B cell (primary cell): ENCODE measurements at places on chromosomes 3 and 15. TPM values are rescaled to one million over a fixed set of nuclear protein-coding genes. Genes with fewer than 3 reads are reported as not detected.

STIMATE gene
- 18.6 and 24.6 TPM in 2 replicates for polyA plus RNA-seq

IL17RE gene
- polyA plus RNA-seq = 0.37 and 0.48 TPM in 2 replicates

DUOX1 gene
- polyA plus RNA-seq = not detected in 2 replicates

CPNE9 gene
- 0.20 and 0.30 TPM in 2 replicates for polyA plus RNA-seq

KBTBD8 gene
- 31.6 and 48.8 TPM in 2 replicates for polyA plus RNA-seq

CCDC54 gene
- polyA plus RNA-seq = not detected in 2 replicates

LRRC31 gene
- not detected in 2 replicates for polyA plus RNA-seq

GOLGA6L10 gene
- polyA plus RNA-seq = 0.73 and 2.6 TPM in 2 replicates

ZBTB47 gene
- polyA plus RNA-seq = 0.09 and 0.34 TPM in 2 replicates

HYPK gene
- polyA plus RNA-seq = 23.5 and 61.7 TPM in 2 replicates

PLA2G4F gene
- not detected in 2 replicates for polyA plus RNA-seq

TGFBR2 gene
- polyA plus RNA-seq = 68.7 and 77.4 TPM in 2 replicates

PPP1R14D gene
- 0.19 TPM in 1 of 2 replicates, not detected in the other for polyA plus RNA-seq

WDR93 gene
- polyA plus RNA-seq = 0.06 TPM in 1 of 2 replicates, not detected in the other

RBP2 gene
- not detected in 2 replicates for polyA plus RNA-seq

SAMMSON gene
- not detected in 2 replicates for polyA plus RNA-seq

ACTC1 gene
- not detected in 2 replicates for polyA plus RNA-seq

MST1R gene
- polyA plus RNA-seq = 0.92 and 1.7 TPM in 2 replicates

FANCD2OS gene
- not detected in 2 replicates for polyA plus RNA-seq

MYNN gene
- 14.7 and 18.2 TPM in 2 replicates for polyA plus RNA-seq

LYSMD2 gene
- polyA plus RNA-seq = 25.1 and 31.0 TPM in 2 replicates

GRK7 gene
- 0.07 and 0.12 TPM in 2 replicates for polyA plus RNA-seq

CHDH gene
- polyA plus RNA-seq = 0.03 and 0.22 TPM in 2 replicates

SPATA12 gene
- polyA plus RNA-seq = not detected in 2 replicates

SPTSSB gene
- not detected in 2 replicates for polyA plus RNA-seq

STX19 gene
- not detected in 2 replicates for polyA plus RNA-seq

SAXO2 gene
- polyA plus RNA-seq = 2.5 and 3.1 TPM in 2 replicates

ZBTB11 gene
- 16.3 and 41.0 TPM in 2 replicates for polyA plus RNA-seq

PAQR5 gene
- not detected in 2 replicates for polyA plus RNA-seq

MKRN2OS gene
- not detected in 2 replicates for polyA plus RNA-seq

PP2D1 gene
- polyA plus RNA-seq = not detected in 2 replicates

STARD9 gene
- 5.0 and 5.4 TPM in 2 replicates for polyA plus RNA-seq

CIAO2A gene
- polyA plus RNA-seq = 71.5 and 101 TPM in 2 replicates

PRRT3 gene
- polyA plus RNA-seq = 1.0 and 1.7 TPM in 2 replicates

CFAP44 gene
- 6.6 and 10.2 TPM in 2 replicates for polyA plus RNA-seq

SUSD5 gene
- polyA plus RNA-seq = 0.12 and 0.15 TPM in 2 replicates

KCNMB3 gene
- 3.5 and 4.2 TPM in 2 replicates for polyA plus RNA-seq
